ENCODE measurements at places on chromosomes 12 and 14.

GRCh38 chr14:60807247-60807646, 72.7 kb downstream of the MNAT1 start:
- DNase-seq: no peak

GRCh38 chr12:88590851-88591250, 10.6 kb upstream of the KITLG start:
- no peak for DNase-seq

GRCh38 chr14:102554821-102555819, 37.3 kb upstream of the RCOR1 start:
- DNase-seq: no peak

DNA sequence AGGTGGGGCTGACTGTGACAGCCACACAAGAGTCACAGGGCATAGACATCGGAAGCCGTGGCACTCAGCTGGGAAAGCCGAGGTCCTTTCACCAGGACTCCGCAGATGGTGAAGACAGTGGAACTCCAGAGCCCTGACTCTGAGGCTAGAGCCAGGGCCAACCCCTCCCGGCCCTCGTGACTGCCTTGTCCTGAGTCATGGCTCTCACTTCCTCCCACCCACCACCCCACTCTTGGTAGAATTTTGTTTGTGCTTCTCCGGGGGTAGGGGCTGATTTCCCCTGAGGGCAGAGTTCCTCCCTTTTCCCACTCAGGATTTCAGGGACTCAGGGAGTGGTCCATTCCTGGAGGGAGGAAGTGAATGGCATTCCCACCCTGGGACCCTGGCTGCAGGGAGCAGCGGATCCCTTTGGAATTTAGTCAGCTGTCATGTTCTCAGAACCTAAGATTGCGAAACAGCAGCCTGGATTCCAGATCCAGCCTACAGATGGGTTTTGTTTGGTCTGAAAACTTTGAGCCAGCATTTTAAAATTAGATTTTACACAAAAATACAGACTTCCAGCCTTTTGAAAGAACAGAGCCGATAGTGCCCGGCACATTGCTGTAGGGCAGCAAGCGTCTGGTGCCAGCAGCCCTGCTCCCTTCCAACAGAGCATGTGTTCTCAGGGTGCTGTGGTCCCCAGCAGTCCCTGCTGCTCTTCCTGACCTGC, 50.7 kb downstream of the TPCN1 start:
- peak; percentile 84 for DNase-seq

DNA sequence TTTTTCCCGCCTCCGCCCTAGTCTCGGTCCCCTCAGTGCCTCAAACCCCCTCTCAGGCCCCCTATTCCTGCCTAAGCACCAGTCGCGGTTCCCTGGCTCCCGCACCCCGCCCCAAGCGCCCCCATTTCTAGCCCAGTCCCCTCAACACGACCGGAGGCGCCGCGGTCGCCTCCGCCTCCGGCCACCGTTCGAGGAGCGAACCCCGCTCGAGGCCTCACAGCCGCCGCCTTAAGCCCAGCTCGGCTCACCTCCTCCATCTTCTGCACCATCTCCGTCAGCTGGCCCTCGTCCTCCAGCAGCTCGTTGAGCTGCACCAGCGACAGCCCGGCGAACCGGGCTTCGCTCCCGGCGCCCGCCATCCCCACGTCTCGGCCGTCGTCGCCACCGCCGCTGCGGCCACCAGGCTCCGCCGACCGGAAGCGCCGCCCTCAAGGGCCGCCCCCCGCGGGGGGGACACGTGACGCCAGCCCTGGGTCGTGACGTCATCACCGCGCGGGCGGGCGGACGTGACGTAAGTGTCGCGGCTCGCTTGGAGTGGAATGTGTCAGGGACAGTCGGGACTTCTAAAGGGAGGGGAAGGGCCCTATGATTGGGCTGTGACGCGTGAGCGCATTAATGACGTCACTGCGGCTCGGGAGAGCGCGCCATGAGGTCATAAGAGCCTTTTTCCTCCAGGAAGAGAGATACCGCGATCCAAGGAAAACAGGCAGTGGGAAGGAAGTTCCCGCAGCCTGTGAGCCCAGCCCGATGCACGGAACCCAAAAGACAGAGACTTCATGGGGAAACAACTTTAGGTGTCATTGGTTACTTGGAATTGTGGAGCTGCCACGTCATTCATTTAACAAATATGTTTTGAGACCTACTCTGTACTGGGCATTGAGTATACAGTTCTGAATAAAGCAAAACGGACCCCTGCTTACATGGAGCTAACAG, at the start of gene VPS37B:
TSS of gene VPS37B (minus strand) at position 421 of the 933 bp plus-strand sequence. CDS start at position 359, 62 bp downstream.
- peak; percentile 82 for DNase-seq

GRCh38 chr12:39935839-39936238, 170.0 kb downstream of the SLC2A13 start:
- no peak for DNase-seq

GRCh38 chr14:104150136-104151025, 12.0 kb downstream of the KIF26A start:
- peak; percentile 97 for DNase-seq

DNA sequence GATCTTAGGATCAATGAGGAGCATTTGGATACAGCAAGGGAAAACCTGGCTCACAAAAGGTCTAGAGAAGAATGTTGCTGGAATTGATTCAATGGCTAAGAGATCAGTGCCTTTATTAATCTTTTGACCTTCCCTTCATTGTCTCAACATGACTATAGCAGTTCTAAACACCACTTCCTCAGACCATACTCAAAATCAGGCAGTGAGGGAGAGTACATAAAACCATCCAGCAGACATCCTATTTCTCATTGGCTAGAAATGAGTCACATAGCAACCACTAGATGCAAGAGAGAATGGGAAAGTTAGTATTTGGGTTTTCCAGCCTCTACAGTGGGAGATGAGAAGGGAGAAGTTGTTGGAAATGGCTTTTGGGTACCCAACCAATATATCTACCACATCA, 151.4 kb upstream of the NUDT4 start:
- DNase-seq: no peak

- DNase-seq: peak; percentile 87
These were observed 32.6 kb upstream of the PLEKHG3 start for GRCh38 chr14:64671591-64671990.
